ENCODE measurements at places on chromosomes 2 and 18.

GRCh38 chr18:7657937-7658336 lies 90.8 kb downstream of the PTPRM start:
- no peak for DNase-seq

GRCh38 chr2:241724975-241725870 lies 9.2 kb upstream of the D2HGDH start:
- DNase-seq = no peak

DNA sequence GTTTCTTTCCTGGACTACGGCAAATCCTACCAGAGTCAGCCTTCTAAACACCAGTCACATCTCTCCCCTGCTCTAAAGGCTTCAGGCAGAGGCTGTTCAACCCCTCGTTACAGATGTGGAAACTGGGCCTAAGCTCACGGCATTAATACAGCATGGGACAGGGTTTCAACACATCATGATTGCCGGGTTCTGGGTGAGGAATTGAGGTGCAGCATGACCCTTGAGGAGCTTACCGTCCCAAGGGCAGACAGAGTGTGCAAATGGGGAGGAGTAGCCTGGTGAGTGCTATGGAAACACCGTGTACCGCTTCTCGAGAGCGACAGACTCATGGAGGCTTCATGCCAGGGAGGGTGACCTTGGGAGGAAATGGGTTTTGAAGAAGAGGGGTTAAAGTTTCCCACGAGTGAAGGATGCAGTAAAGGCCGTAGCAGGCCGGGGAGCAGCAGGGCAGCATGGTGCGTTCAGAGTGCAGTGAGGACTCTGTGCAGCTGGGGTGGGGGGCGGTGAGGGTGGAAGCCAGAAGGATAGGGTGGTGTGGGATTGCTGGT lies 51.1 kb downstream of the TGOLN2 start:
- no peak for DNase-seq

GRCh38 chr2:20050104-20050645 lies 1.3 kb downstream of the LAPTM4A start:
- peak; percentile 81 for DNase-seq

DNA sequence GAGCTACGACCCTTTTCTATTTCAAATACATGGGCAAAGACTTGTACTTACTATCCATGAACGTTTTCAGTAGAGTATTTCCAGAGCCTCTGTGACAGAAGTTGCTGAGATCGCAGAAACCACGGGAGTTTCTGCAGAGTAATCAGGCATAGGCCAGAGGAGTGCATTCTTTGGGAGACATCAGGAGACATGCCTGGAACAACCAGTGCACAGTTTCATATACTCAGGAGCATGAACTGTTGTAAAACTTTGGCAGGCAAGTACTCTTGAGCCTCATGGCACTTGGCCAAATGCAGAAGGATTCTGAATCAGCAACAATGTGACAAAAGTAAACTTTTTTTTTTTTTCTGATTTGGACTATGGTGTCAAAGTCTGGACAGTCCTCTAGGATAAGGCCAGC lies 307.1 kb downstream of the GRB14 start:
- DNase-seq = no peak

- no peak for DNase-seq
Measured at GRCh38 chr18:3015851-3016250, 2.9 kb upstream of the LPIN2 start.

DNA sequence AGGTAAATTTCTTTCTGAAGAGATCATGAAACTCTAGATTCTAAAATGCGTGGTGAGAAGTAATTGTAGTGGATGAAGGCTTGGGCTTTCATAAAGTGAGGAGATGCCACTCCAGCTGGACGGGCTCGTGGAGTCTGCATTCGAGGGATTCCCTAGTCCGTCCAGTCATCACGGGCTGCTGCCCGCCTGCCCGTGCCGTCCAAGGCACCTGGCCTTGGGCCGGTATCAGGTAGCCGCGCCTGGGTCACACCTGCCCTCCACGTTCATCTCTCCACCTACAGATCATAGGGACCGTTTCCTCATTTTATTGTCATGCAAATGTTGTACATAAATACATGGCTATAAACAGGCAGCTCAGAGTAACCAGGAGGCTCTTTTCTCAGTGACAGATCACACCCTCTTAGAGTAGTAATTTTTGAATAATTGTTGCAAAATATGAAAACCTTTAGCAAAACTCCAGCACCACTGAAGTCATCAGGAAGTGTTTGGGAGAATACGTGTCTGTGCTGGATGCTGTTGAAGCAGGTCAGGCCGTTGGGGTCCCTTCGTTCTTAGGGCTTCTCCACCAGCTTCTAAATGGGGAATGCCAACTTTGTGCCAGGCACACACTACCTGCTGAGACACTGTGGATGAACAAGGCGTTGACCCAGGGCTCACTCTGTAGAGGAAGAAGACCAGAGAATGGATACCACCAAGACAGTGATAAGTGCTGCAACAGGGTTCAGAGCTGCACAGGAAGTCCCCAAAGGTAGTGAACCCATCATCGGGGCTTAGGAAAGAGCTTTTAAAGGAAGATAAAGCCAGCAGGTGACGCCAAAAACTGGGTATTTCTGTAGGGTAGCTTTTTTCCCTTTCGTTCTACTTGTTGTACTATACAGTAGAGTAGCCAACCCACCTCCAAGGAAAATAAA lies 112.5 kb downstream of the FAM210A start:
- no peak for DNase-seq

DNA sequence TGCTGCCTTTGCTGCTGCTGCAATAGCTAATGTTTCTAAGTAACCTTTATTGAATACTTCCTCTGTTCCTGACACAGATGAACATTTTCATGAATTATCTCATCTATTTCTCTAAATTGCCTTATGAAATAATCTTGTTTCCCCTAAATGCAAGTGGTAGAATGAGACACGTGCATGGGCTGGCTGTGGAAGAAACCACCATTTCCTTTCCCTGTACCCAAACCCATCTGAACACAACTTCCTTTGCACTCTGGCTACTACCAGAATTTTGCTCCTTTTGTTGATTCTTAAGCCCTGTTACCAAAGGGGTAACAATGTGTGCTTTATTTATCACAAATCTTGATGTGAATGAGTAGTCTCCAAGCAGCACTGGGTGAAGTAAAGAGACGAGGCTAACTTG lies 29.2 kb downstream of the AKAIN1 start:
- DNase-seq = no peak

GRCh38 chr2:3246928-3247714 lies 130.5 kb downstream of the EIPR1 start:
- DNase-seq = no peak

DNA sequence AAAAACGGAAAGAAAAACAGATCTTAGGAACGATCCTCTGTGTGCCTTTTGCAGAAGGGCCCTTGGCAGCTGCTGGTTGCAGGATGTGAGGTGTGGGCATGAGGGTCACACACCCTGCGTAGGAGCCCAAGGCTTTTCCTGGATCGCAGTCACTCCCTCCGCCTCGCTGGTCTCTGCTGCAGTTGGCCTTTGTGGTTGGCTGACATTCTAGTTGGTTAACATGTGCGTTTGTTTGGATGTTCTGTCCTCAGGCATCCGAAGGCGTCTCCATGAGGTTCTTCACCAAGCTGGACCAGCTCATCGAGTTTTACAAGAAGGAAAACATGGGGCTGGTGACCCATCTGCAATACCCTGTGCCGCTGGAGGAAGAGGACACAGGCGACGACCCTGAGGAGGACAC lies 61.7 kb downstream of the INPP5D start:
- no peak for DNase-seq

- no peak for DNase-seq
Measured at GRCh38 chr2:70479816-70480215, 73.8 kb downstream of the TGFA start.

DNA sequence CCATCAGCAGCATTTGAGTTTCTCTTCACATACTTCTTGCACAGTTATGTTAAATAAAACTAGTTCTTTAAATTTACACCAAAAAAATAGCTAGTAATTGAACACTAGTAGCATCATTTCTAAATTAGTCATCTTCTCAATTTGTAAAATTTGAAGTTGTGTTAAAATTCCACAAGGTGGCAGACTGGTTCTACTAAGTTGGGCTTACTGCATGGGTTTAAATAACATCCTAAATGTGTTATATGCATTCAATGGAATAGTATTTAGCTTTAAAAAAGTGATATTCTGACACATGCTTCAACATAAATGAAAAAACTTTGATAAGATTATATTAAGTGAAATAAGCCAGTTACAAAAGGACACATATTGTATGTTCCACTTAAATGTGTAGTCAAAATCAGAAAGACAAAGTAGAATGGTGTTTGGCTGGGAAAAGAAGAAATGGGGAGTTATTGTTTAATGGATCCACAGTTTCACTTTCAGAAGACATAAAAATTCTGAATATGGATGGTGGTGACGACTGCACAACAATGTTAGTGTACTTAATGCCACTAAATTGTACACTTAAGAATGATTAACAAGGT lies 28.7 kb upstream of the RPRD1A start:
- no peak for DNase-seq

DNA sequence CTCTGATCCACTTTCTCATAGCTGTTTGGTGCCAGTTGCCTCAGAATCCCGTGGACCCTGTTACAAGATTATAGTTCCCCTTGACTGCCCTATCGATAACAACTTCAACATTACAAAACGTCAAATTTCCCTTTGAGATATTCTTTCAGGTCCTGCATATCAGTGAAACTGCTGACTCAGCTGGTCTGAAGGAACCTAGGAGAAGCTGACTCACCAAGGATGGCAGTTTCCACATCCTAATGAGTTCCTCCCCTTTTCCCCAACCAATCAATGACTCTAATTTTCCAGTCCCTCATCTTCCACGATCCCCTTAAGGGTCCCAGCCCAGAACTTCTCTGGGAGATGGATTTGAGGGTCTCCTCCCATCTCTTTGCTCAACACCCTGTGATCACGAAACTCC lies 27.6 kb upstream of the GNAL start:
- DNase-seq = no peak

DNA sequence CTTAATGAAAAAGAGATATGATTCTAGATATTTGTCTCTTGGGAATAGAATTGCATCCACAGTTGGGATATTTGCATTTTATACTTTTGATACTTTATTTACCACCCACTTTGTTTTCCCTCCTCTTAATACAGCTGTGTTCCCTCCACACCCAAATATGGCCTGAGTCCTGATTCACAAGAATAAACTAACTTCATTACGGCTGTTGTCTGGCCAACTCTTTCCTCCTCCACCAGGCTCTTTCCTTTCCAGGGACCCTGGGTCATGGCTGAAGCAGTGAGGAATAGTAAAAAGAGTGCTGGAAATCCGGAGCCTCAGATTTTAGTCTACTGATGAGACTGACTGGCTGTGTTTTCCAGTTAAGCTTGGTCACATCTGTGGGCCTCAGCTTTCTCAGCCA lies 48.4 kb upstream of the STAM2 start:
- no peak for DNase-seq

Data from NCI-H1436 treated with DMSO at 0.1 percent for 48 hours (cell line).